NB4 (cell line): ENCODE measurements at places on chromosomes 6 and 20.

- DNase-seq, result no peak
Measured at GRCh38 chr6:138397128-138398122, 6.6 kb upstream of the HEBP2 start.

DNA sequence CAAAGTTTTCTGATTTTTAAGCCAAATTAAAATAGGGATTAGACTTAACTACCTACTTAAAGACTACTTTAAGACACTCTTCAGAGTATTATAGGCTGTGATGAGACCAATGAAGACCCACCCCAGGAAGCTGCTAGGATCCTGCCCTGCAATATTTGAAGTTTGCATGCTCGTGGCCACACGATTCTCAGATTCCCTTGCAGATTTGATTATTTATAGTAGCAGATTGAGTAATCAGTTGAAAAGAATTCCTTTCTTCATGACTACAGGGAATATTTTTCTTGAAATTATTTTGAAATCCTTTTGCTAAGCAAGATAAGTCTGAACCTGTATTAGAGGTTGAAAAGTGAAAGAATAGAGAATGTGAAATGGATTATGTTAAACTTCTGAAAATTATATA is 122.3 kb downstream of the B3GAT2 start:
- no peak for DNase-seq

- no peak for DNase-seq
Measured at GRCh38 chr20:51529758-51530157, 12.8 kb downstream of the NFATC2 start.

GRCh38 chr6:101666256-101666655 is 272.7 kb downstream of the GRIK2 start:
- DNase-seq, result no peak

GRCh38 chr20:59069026-59069425 is 26.4 kb upstream of the PRELID3B start:
- DNase-seq, result no peak

DNA sequence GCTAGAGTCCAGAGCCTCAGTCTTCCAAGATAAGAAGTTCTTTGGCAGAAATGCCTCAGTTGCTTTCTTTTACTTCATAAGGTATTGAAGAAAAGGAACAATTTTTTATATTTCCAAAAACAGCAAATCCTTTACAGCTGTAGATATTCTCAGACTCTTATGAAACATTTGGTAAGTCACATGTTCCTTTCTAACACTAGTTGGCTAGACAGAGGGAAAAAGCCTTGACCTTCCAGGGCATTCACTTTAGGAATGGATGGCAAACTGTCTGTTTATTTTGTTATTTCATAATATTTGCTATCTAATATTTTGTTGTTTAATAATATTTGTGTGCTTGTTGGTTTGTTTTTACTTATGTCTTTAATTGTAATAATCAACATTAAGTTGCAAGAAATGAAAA is 140.8 kb downstream of the PTPRK start:
- DNase-seq, result no peak

DNA sequence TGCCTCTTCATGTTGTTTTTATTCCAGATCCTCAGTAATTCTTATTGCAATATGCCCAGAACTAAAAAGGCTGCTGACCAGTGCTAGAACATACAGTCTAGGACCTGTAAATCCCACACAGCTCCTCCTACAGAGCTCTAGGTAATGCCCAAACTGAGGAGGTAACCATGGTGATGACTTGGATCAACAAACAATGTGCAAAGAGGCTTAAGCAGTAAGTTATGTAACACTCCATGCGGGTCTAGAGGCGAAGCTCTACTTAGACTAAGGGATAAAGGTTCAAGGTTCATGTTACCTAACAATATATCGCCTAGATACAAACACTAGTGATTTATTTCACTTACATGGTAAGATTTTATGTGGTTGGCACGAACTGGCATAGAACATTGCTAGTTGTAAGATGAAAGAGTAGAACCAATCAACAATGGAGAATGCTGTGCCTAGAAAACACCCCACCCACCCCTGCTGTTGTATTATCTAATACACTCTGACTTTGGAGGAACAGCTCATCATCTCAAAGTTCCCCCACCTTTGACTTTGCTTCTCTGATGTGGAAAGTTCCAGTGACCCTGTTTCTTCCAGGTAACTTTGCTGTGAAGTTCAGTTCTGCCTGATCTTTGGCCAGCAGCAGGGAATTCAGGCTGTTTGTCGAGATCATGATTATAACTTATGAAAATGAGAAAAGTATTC is 242.4 kb downstream of the ALDH8A1 start:
- DNase-seq, result peak; percentile 8

DNA sequence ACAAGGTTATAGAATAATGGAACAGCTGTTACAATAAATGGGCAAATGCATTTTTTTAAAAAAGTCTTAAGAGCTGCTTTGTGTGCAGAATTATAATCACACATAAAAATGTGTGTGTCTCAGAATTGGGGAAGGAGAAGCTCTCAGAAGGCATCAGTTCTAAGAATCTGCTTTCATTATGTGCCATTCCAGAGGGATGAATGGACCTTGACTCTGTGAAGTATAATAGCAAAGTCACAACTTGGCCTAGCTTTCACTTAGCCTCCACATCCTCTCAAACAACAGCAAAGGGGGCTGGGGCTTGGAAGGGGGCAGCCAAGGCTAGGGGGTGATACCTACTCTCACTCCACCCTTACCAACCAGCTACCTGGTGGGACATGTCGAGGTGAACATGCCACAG is 265.0 kb downstream of the CDC5L start:
- DNase-seq, result no peak

DNA sequence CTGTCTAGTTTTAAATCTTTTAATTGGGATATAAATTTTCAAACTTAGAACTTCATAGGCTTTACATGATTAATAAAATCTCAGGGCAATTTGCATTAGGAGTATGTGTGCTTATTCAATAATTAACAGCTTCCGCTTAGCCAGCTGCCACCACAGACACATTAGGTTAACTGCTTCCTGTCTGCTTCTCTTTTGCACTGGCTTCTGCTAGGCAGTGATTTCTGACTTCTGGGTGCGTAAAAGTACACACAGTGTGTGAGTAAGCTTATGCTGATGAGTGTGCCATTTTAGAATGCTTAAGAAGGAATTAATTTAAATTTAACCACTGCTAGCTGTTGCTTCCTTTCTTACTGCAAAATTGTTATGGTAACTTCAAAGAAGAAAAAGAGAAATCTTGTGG is 73.9 kb downstream of the F13A1 start:
- DNase-seq, result peak; percentile 16

DNA sequence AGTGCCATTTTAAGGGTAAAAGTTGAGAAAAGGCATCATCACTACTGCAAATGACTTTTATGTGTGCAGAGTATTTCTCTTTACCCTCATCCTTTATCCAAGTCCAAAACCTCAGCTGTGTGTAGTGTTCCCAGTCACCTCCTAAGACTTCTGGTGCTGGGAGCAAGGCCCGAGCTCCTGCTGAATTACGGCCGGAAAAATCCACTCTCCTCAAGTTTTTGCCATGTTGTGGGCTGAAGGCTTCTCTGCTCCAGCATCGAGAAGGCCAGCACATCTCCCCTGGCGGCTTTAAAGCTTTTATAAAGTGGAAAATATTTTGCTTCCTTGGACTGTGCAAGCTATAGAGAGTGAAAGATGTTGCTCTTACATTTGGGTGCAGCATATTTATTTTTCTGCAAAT is 153.2 kb upstream of the THBS2 start:
- no peak for DNase-seq

GRCh38 chr6:26028746-26029569 is 58.3 kb upstream of the HFE start:
- DNase-seq, result no peak

DNA sequence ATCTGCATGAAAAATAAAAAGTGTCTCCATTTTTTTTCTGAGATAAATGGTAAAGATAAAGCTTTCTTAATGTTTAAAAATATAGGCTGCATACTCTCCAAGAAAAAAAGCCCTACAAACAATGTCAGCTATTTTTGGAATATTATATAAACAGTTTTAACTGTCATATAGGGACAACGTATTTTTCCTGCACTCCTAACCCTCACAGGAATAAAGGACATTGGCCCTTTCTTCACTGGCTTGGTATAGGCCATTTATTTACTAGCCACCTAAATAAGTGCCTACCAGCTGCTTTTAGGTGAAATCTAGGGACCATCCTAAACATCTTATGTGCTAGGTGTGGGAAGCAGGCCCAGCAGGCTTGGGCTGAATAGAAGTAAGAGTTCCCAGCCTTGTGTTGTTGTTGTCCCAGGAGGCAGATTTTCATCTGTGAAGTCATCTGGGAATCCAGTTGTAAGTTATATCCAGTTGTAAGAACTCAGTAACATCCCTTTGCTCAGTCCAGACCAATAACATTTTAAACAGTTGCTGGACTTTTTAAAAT is 21.3 kb downstream of the FOXO3 start:
- no peak for DNase-seq

DNA sequence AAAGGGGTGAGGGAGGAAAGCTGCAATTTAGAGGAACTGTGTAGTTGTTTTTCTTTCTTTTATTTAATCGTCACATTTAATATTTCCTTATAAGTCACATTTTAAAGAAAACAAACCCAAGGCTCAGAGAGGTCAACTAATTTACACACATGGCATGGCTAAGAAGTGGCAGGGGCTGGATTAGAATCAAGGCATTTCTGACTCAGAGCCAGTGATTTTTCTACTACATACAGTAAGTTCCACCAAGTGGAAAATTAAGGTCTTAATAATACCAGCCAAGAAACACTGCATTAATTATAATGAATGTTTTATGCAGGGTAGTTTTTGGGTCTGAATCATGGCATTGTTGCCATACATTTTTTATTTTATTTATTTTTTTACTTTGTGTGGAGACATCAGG is 607.7 kb upstream of the CITED2 start:
- no peak for DNase-seq

- no peak for DNase-seq
Measured at GRCh38 chr6:167684276-167685104, 142.2 kb upstream of the AFDN start.

DNA sequence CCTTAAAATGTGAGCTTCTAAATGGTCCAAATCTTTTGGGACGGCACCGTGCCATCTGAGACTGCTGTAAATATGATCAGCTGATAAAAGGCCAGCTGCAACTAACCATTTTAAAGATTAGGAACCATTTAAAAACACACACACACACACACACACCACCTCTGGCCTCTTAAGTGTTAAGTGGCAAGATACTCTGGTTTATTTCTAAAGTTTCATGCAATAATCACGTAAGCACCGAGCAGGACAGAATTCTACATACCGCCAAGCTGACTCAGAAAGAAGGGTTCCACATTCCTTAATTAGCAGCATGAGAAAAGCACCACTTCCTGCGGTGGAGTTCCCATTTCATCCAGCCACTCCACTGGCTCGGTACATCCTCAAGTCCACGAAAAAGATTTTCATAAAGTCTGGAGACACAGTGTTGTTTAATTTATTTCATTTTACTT is 17.8 kb upstream of the ZNF217 start:
- peak; percentile 70 for DNase-seq

GRCh38 chr6:79605968-79606764 is 25.0 kb upstream of the SH3BGRL2 start:
- DNase-seq, result no peak

- DNase-seq, result no peak
Measured at GRCh38 chr6:131730264-131730663, 19.4 kb upstream of the CTAGE9 start.

DNA sequence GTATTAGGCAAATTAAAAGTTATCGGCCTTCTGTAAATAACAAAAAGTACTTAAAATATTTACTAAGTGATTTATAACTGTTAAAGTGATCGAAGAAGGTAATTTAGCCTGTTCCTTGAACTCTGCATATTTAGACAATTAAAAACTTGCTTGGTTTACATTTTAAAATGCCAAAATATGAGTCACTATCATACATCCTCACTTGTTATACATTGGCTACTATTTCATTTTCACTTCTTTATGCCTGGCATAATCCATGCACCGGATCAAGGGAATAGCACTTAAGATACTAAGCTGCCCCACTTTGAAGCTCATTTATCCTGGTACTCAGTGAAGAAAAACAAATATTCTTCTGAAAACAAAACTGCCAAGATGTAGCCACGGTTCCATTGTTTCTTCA is 344.6 kb downstream of the UBE3D start:
- DNase-seq, result no peak

DNA sequence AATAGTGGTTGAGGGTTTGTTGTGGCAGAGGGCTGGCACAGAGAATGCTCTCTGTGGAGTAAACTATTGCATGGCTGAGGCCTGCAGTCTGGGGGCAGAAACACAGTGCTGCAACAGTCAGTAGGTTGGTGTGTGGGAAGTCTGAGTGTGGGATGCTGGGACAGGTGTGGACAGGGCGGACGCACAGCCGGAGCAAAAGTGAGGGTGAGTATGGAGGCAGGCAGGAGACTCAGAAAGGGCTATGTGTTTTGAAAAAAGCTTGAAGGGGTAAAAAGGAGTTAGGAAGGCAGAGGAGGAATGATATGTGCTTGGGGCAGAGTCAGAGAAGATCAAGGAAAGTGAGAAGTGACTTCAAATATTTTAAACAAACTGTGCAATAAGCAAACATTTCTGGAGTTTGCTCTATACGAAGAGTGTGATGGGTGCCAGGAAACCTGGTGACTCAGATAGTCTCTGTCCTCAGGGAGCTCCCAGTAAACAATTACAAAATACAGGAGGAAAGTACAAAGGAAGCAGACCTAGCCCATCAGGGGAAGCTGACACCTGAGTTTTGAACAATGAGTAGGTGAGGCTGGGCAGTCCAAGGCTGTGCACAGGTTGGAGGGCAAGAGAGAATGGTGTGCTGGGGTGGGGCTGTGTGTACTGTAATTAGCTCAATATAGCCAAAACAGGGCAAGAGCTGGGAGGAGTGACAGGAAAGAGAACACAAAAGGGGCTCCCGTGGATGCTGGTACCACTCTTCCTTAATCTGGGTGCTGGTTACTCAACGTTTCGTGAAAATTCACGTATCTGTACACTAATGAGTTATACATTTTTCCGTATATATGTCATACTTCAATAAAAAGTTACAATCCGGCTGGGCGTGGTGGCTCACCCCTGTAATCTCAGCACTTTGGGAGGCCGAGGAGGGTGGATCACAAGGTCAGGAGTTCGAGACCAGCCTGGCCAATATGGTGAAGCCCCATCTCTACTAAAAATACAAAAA is 55.2 kb downstream of the PIGU start:
- DNase-seq, result peak; percentile 39

DNA sequence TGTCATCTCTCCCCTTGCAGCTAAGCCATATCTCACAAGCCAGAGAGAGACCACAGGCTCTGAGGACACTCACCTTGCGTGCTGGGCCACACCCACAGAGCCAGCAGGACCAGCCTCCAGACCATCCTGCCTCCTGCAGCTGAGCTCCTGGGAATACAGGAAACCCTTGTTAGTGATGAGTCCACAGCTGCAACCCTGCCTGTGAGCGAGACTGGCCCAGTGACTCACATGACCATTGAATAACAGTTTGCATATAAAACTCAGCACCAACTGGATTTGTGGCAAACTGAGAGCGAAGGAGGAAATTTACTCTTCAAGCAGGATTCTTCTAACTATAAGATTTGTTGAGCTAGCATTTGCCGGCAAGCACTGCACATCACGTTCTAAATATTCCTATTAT is 3.0 kb downstream of the THBS2 start:
- peak; percentile 35 for DNase-seq
